ENCODE measurements at places on chromosomes 11 and 22.

DNA sequence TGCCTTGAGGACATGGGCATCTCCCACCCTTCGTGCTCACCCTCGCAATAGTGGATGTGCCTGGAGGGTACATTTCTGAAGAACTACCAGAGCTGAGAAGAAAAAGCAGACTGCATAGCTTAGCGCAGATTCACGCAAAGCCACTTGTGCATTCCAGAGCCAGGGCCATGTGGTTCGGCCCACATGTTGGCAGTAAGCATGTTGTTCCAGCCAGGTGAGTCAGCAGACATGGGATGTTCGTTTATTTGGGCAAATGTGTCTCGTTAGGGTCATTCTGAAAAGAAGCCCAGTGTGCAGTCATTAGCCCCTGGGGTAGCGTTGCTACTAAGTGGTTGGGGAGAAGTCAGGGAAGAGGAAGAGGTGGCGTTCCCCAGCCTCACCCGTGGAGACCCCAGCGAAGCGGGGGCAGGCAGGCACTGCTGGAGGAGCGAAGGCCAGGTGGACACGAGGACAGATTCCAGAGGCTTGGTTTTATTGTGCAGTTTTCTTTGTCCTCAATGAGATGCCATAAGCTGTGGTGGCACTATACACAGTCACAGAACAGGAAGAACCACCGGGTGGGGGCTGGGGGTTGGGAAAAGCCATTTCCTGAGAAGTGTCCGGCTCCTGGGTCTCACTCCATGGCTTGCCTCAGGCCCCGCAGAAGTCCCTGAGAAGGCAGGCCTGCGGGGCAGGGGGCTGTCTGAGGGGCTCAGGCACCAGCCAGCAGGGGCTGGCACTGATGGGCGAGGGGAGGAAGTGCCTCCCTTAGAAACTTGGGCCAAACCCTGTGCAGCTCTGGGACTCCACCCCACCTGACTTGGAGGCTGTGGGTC lies 5.0 kb downstream of the THY1 start:
- peak; percentile 93 for DNase-seq

- no peak for DNase-seq
These were observed 11.6 kb downstream of the SLC3A2 start for GRCh38 chr11:62892077-62892922.

DNA sequence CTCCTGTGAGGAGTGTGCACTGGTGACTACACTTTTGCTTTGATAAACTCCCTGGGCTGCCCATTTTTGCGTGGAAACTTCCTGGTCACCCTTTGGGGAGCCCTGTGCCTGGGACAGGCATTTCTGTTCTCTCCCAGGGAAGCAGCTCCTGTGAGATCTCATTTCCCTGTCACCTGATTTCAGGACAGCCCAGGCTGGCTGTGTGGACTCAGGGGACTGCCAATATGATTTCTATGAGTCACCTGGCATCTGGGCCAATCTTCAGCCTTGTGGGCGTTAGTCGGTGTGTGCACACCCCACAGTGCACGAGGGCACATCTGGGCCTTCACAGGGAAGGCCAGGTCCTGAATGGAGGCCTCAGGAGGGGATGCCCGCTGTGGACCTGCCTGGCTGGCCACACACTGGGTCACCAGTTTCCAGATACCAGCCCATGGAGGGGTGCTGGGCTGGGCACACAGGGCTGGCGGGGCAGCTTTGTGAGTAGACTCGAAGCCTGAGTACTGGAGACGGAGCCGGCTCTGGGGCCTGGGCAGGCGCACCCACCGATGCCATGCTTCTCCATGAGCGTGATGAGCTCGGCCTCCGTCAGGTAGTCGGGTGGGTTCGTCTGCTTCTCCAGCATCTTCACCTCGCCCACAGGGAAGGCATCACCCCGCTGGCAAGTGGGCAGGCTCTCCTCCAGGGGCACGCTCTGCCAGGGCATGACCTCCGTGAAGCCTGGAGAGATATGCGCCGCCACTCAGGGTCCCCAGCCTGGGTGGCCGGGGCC lies 9.4 kb upstream of the PPM1F start:
- DNase-seq = peak; percentile 79

- no peak for DNase-seq
These were observed 292.6 kb downstream of the SWAP70 start for GRCh38 chr11:9956483-9956882.

- peak; percentile 76 for DNase-seq
These were observed 10.7 kb upstream of the GSTP1 start for GRCh38 chr11:67572747-67573419.

- DNase-seq = no peak
These were observed 65.3 kb downstream of the ABTB2 start for GRCh38 chr11:34292546-34292945.

GRCh38 chr11:66317723-66318599 lies 1.1 kb upstream of the CD248 start:
- DNase-seq = peak; percentile 97

- DNase-seq = peak; percentile 49
These were observed 10.3 kb downstream of the NEAT1 start for GRCh38 chr11:65432686-65433582.

GRCh38 chr22:21014726-21015465 lies at the start of gene P2RX6:
Gene P2RX6 (plus strand): TSS chr22:21015165. CDS start chr22:21015175, 10 bp downstream.
- no peak for DNase-seq

GRCh38 chr11:27520226-27520625 lies 13.7 kb upstream of the LIN7C start:
- DNase-seq = peak; percentile 36

GRCh38 chr11:59669611-59670009 lies 773 bp upstream of the PATL1 start:
- peak; percentile 46 for DNase-seq

GRCh38 chr11:17379383-17380180 lies 8.9 kb downstream of the KCNJ11 start:
- no peak for DNase-seq

GRCh38 chr22:29578462-29579200 lies 2.3 kb downstream of the NIPSNAP1 start:
- no peak for DNase-seq

GRCh38 chr11:118592616-118593367 lies 14.6 kb upstream of the PHLDB1 start:
- DNase-seq = no peak

DNA sequence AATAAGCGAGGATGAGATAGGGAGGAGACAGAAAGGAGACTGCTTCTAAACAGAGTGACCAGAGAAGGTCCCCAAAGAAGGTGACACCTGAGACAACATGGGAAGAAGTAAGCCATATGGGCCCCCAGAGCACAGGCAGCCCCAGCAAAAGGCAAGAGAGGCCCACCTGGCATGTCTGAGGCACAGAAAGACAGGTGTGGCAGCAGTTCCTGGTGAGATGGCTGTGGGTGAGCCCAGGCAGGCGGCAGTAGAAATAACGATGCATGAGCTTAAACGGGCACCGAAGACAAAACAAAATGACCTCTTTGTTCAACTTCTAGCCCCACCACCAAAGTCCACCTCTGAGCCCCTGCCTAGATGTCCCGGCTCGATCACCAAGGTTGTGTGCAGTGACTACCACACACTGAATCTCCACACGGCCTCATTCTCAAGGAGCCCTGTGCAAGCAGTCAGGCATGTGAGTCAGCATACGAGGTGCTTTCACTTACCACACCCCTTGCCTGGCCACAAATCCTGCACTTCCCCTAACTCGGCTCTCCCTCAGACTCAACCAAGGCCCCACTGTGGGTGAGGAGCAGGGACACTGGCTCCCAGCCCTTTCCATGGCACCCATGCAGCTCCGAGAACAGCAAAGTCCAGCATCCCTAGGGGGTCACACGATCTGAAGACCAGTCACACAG lies 77.6 kb downstream of the PACSIN2 start:
- DNase-seq = peak; percentile 80

- no peak for DNase-seq
These were observed 6.5 kb upstream of the ST3GAL4 start for GRCh38 chr11:126348806-126349582.

DNA sequence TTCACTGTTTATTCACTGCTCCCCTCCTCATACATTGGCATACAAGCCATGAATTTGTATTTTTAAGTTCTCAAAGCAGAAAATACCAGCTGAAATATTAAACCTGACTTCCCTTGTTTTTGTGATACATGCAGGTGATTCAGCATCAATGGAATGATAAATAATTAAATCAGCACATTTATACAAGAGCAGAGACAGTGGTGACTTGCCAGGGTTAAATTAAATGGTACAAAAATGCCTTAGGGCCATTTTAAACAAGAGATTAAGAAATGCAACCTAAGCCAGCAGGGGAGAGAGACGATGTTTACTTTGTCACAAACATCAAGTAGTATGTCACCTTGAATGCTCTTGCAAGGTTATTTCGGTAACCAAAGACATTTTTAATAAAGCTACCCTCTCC lies 95.9 kb upstream of the DDI1 start:
- DNase-seq = peak; percentile 48

- DNase-seq = no peak
These were observed 38.8 kb downstream of the ADAMTS15 start for GRCh38 chr11:130486987-130487923.

GRCh38 chr22:20554824-20555223 lies 47.4 kb downstream of the MED15 start:
- DNase-seq = no peak
